ENCODE measurements at places on chromosomes 13 and 19.

DNA sequence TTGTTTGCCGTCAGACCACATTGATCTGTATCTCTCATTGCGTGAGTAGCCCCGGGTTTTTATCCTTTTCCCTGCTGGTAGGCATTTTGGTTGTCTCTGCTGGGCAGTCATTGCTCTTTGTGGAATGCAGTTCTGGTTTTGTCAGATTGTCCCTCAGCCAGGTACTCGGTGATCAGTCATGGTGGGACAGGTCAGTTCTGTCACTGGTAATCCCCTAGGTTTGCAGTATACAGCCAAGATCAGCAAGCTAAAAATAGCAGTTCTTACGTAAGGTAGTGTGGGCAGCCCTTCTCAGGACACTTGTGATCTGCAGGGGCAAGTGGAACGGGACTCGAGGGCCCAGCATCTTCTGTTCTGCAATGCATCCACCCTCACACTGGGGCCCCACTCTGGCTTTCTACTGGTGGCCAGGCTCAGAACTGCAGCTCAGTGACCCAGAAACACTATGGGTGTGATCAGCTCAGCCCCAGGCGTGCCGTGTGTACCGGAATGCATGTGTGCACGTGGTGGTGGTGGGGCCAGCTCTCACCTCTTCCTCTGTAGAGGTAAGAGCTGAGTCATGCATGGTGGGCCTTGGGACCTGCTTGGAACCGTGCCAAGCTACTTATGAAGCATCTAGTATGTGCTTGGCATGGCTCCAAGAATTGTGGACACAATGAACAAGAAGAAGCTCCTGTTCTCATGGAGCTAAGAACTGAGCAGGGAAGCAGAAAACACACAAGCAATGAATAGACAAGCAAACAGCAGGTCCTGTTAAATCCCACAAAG lies 6.3 kb downstream of the PLEKHF1 start:
- DNase-seq = peak; percentile 19

DNA sequence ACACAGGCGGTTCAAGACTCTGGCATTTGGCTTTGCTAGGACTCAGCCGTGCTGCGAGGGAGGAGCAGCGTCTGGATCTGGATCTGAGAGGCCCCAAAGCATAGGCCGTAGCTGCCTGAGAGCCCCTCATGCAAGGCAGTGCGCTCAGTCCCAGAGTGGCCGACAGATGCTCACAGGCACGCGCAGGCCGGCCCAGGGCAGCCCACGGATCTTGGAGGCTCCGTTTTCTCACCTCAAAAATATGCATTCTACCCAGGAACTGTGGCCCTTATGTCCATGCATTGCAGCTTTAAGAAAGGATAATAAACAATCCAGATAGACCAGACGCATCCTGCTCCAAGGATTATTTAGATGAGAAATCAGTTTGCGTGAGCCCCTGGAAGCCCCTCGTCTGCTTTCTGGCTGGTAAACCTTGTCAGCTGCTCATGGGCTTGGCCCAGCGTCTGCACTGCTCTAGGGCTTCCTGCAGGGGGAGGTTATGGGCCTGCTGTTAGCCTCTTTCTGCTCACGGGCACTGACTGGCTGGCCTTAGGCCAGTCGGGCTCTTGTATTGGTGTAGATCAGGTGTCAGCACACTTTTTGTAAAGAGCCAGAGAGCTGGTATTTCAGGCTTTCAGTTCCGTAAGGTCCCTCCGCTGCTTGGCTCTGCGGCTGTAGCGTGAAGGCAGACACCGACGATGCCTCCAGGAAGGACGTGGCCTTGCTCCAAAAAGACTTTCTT lies 24.2 kb downstream of the TEX29 start:
- no peak for DNase-seq

DNA sequence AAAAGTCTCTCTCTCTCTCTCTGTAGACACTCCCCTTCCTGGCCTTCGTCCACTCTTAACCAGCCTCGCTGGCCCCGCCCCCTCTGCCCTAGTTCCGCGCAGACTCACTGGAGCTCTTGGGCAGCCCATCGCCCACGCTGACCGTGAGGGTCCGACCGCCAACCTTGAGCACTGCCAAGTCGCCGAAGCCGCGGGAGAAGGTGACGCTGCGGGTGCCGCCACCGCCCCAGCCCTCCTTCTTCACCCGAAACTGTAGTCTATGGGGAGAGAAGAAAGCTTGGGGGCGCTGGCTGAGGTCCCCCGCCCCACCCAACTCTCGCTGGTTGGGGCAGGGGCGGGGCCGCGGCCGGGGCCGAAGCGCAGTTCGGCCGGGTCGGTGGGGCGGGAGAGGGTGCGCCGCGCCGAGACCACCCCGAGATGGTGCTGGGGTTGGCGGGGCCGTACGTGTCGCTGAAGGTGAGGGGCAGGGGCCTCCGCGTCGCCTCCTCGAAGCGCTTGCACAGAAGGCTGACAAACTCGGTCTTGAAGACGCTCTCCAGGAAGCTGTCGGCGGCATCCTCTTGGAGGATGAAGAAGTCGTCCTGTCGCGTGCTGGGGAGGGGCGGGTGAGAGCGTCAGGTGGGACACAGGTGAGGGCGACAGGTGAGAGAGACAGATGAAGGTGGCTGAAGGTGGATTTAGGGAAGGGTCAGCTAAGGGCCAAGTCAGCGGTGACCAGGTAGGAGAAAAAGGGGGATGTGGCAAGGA lies 12.6 kb upstream of the ZNF414 start:
- DNase-seq = peak; percentile 62

DNA sequence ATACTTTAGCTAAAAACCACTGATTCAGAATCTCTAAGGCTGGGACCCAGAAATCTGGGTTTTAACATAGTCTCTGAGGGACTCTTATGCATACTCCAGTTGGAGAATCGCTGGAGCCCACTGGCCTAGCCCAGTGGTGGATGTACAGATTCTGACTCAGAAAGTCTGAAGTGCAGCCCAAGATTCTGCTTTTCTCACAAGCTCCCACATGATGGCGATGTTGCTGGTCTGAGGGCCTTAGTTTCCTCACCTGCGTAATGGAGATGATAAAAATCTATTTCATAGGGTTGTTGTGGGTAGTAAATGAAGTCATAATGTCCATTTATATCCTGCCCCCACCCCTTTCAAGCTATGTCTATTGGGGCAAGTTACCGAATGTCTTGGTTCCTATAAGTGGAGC lies 7.7 kb upstream of the CDADC1 start:
- DNase-seq = no peak

DNA sequence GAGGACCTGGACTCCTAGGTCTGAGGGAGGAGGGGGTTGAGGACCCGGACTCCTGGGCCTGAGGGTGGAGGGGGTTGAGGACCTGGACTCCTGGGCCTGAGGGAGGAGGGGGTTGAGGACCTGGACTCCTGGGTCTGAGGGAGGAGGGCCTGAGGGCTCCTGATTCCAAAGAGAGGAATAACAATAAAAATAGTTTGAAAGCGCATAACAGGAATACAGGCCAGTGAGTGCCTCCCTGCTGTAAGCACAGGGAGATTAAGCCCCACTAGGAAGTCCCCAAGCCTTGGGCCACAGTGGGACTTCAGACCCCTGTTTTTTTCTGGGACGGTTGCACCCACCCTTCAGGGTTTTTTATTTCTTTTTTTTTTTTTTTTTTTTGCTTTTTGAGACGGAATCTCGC lies 1.2 kb upstream of the SBK2 start:
- no peak for DNase-seq

DNA sequence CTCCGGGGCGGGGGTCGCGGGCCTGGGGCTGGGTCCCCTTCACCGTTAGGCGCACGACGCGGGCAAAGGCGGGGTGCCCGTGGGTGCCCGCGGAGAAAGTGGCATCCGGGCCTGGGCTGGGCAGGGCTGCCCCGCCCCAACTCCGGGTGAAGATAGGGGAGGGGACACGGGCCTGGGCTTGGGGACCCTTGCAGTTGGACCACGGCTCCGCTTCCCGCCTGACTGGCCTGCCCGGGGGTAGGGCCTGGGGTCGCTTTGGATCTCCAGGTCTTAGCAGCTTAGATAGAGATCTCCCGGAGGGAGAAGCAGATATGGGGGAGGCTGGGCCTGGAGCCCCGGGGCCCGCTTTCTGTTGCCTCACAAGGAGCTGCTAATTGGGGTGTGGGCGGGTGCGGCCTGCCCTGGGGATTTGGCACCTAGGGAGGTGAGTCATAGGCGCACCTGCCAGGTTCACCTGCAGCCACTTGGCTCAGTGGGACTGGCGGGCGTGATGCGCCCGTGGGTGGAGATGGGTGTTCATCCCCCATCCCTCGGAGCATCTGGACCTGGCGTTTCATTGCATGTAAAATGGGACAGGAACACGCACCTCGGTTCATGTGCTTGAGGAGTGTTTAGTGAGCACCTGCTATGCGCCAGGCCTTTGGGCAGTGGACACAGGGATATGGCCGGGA lies 585 bp downstream of the MAP1S start:
- no peak for DNase-seq

- DNase-seq = no peak
These were observed 3.6 kb upstream of the COMMD6 start for GRCh38 chr13:75541287-75541686.

DNA sequence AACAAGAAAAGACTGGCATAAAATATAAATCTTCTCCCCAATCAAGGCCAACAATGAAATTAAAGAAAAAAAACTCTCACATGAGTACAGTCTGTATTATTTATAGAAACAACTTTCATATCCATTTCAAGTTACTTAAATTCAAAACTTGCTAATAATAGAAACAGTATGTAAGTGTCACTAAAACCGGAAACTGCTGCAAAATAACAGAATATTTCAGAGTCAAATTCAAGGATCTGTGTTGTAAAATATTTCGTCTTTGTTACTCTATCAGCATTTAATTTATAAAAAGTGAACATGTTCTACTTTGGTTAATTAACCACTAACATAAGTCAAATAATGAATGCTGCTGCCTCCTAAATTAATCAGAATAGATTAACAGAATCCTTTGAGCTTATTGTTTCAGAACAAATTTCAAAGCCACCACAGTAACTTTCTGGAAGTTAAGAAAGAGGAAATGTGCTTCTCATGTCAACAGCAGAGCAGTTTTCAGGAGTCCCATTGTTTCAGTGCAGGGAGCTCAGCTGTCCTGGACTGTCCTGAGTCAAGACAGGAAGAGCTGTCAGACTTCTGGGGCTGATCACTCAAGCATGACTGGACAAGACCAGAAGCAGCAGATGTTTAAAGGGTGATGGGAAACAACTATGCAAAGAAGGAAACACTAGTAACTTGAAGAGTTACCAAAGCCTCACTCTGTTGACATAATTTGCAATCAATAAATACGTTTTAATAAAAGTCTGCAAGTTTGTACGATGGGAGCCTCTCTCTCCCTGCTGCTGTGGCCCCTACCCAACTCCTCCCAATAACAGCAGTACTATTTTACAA lies 76.9 kb downstream of the FOXO1 start:
- no peak for DNase-seq

DNA sequence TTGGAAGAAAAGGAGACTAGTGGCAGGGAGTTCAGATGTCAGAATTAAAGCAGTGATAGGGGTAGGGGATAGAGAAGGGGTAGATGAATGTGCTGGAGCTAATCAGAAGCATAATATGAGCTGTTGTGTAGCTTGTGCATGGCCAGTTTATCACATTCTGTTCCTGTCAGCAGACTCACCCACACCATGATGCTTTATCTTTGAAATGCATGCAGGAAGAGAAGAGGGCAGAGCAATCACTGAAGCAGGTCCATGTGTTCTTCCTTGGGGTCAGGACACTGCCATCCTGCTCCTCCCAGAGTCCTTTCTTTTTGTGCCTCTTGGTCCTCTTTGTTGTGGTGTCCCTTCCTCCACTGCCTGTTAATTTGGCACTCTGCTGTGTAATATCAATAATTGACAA lies 5.8 kb downstream of the CHAMP1 start:
- no peak for DNase-seq

GRCh38 chr13:26618726-26619125 lies 61.2 kb downstream of the WASF3 start:
- no peak for DNase-seq

DNA sequence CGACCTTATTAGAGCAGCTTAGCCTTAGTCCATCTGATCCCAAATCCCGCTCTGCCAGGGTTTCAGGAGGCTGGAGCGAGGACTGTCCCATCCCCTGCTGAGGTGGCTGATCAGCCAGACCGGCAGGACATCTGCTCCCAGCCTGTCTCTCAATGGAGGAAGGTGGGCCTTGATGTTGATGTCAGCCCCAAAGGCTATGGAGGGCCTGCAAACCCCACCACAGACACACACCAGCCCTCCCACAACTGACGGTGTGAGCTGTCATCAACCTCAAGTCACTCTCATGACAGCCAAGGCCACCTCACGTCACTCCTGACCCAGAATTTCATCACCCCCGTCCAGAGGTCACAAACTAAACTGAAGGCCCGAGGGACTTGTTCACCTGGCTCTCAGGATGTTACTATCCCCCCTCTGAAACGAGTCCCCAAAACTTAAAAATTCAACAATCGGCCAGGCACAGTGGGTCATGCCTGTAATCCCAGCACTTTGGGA lies 25.5 kb downstream of the RHPN2 start:
- DNase-seq = no peak

DNA sequence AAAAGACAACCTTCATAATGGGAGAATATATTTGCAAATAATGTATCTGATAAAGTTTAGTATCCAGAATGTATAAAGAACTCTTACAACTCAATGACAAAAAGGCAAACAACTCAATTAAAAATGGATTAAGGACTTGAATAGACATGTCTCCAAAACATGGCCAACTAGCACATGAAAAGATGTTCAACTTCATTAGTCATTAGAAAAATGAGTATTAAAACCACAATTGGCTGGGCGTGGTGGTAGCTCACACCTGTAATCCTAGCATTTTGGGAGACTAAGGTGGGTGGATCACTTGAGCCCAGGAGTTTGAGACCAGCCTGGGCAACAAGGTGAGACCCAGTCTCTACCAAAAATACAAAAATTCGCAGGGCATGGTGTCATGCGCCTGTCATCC lies 18.8 kb upstream of the ZMYM5 start:
- DNase-seq = no peak

GRCh38 chr13:40115426-40115825 lies 460.0 kb downstream of the COG6 start:
- DNase-seq = no peak

DNA sequence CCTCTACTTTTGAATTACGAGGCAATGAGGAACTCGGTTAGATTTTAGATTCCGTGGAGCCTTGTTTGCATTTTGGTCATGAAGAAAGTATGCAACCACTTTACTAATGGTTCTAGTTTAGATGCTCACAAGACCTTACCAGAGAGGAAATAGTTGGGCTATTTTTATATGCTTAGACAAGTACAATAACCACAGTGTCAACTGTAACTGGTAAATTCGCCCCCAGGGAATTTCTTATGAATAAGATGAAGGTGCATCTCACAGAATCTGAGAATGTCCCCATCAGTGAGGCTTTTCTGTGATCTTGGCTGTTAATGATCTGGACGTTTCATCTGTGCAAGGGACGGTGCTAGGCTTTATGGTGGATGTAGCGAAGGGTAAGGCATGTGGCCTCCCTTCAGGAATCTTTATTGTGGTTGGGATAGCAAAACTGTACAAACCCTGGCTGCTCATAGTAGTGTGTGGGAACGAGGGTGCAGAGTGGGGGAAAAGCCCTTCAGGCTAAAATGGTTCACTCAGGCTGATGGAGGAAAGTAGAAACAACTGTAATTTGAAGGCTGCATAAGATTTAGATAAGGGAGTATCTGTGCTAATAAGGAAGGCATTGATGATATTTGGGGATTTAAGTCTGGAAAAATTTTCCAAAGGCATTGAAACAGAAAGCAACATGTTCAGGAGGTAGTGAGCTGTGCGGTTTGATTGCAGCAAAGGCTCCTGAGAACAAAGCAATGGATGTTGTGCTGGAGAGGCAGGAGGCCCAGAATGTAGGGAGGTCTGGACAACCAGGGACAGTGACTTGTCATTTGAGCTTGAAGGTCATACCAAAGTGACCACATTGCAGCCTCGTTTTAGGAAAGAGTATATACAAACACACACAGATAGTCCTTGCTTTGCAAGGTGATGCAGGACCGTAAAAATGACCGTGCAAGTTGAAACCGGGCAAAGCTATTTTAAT lies 28.4 kb downstream of the UBAC2 start:
- peak; percentile 21 for DNase-seq
